ENCODE measurements at places on chromosomes 5 and 9.

DNA sequence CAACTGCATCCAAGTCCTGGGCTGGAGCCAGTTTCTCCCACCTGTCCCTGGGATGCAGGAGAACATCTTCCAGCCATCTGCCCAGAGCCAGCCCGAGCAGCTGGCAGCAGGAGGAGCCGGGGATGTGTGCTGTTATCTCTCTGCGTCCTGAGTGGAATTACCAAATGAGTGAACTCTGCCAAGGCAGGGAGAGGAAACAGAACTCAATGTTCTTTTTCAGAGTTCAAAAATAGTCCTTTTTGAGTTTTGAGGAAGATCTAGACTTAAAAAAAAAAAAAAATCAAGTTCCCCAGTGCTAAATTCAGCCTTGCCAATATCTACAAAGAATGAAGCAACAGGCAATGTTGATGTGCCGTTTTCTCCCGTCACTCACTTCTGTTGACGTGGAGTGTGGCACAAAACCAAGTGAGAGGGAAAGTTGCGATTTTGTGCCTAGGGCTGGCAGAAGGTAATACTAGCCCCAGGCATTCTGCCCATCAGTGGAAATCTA, 56.2 kb downstream of the TMOD1 start:
- DNase-seq: no peak

DNA sequence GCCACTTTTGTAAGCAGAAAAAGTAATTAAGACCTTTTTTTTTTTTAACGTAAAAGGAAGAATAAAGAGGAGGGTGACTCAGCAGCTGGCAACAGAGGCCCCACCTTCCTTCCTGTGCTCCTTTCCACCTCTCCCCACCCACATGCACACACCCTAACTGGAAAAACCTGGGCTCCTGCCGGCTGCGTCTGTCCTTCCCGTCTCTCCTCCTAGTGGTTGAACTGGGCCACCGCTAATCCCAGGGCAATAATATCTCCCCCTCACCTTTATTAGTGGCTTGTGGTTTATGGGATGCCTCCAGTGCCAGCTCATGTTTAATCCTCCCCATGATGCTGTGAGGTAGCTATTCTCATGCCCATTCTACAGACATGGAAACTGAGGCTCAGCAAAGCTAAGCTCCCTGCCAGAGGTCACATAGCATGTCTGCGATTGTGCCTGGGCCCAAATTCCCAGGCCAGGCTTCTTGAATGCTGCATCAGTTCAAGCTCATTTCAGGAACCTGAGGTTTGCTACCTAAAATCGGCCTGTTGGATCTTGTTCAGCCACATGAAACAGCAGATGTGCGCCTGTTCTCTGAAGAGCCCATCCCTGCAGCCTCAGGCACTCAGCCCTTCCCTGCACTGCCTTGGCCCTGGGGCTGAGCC, 60.9 kb upstream of the IL17B start:
- peak; percentile 46 for DNase-seq

DNA sequence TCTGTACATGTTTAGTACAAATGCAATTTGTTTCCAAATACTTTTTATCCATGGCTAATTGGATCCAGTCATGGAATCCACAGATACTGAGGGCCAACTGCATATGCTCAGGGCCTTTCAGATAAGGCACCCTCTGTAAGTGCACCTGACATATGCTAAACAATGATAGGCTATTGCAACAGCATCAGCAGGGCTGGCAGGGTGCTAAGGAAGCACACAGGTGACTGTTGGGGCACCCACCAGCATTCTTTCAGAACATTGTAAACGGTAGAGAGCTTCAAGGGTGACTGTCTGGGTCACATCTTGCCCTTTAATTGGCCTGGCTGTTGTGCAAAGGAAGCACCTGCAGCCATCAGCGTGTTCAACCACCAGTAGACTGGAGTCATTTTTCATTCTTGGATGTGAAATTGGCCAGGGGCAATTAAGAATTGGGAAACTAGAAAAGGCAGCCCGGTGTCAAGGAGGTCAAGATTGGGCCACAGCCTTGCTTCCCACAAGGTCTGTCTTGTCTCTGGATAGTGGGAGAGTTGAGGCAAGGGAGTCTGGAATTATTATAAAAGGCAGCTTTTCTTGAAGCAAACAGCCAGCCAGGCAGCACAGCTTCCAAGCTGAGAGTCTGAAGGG, 129.3 kb upstream of the RAI14 start:
- no peak for DNase-seq

DNA sequence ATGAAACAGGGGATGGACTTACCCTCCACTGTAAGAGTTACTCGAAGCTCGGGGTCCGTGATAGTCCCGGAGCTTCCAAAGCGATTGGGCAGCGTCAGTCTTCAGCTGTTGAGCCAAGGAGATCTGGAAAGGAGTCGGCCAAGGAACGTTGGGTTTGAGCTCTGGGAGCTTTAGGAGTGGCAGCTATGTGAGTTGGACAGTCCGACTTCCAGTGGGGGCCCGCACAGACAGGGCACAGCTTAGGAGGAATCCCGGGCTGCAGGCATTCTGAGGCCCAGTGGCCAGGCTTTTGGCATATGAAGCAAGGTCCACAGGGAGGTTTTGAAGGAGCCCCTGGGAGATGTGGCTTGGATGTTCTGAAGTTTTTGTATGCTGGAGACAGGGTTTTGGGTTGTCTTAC, 72.7 kb downstream of the PHAX start:
- DNase-seq: no peak

DNA sequence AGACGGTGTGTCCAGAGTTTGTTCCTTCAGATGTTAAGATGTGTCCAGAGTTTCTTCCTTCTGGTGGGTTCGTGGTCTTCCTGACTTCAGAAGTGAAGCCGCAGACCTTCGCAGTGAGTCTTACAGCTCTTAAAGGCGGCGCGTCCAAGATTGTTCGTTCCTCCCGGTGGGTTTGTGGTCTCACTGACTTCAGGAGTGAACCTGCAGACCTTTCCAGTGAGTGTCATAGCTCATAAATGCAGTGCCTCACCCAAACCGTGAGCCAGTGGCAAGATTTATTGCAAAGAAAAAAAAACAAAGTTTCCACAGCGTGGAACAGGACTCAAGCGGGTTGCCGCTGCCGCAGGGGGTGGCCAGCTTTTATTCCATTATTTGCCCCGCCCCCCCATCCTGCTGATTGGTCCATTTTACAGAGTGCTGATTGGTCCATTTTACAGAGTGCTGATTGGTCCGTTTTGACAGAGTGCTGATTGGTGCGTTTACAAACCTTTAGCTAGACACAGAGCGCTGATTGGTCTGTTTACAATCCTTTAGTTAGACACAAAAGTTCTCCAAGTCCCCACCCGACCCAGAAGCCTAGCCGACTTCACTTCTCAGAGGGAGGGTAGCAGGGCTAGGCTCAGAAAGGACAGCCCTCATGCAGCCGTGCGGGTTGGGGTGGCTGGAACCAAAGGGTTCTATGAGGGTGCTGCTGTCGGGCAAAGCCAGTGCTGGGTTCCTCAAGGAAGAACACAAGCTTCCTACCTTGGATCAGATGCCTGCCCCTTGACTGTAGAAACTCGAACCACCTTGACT, 9.1 kb upstream of the RNF130 start:
- DNase-seq: no peak

Data from COLO829 (cell line).